ENCODE measurements at places on chromosomes 5 and 9.

- DNase-seq, result no peak
These were observed 233.5 kb upstream of the ELL2 start for GRCh38 chr5:96195123-96195522.

GRCh38 chr5:55180016-55180415 is 7.0 kb upstream of the CDC20B start:
- DNase-seq, result no peak

GRCh38 chr9:91084896-91085516 is 276.7 kb downstream of the AUH start:
- DNase-seq, result no peak

GRCh38 chr9:127781806-127782205 is 3.3 kb upstream of the SH2D3C start:
- DNase-seq, result no peak
